ENCODE measurements at places on chromosomes 12 and 14.

DNA sequence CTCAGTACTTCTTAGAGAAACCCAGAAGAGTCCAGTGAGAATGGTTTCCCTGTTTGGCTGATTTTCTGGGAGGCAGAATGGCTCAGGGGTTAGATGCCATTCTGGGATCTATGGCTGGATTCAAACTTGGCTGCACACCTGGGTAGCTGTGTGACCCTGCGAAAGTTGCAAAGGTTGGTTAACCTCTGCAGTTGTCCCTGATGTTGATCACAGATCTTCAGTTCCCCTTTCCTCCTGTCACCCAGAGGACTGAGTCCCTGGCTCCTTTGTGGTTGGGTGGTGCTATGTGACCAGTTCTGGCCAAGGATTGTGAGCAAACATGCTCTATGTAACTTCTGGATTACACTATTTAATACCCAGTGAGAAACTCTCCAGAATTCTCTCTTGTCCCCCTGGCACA is 418.0 kb downstream of the RGS6 start:
- DNase-seq = no peak

GRCh38 chr14:55303125-55303499 is 31.9 kb downstream of the FBXO34 start:
- DNase-seq = no peak

- DNase-seq = no peak
Observed at GRCh38 chr14:53517270-53517960, 364.3 kb upstream of the DDHD1 start.

- DNase-seq = no peak
Observed at GRCh38 chr14:102731101-102731870, 46.0 kb upstream of the TRAF3 start.

DNA sequence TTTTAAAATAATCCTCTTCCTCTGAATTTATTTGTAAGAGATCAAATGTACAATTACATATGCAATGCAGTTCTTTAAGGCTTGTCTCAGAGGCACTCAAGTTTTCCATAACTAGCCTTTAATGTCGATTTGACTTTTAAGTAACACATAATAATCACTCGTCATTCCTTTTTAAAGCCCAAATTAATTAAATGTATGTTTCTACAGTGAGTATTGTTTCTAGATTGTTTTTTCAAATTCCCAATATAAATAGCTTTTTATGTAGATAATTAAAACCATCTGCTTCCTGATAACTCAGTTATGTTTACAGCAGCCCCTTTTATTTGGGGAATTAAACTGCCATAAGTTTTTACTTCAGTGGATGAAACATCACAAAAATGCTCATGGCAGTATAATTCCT is 185.1 kb downstream of the ETNK1 start:
- DNase-seq = no peak

DNA sequence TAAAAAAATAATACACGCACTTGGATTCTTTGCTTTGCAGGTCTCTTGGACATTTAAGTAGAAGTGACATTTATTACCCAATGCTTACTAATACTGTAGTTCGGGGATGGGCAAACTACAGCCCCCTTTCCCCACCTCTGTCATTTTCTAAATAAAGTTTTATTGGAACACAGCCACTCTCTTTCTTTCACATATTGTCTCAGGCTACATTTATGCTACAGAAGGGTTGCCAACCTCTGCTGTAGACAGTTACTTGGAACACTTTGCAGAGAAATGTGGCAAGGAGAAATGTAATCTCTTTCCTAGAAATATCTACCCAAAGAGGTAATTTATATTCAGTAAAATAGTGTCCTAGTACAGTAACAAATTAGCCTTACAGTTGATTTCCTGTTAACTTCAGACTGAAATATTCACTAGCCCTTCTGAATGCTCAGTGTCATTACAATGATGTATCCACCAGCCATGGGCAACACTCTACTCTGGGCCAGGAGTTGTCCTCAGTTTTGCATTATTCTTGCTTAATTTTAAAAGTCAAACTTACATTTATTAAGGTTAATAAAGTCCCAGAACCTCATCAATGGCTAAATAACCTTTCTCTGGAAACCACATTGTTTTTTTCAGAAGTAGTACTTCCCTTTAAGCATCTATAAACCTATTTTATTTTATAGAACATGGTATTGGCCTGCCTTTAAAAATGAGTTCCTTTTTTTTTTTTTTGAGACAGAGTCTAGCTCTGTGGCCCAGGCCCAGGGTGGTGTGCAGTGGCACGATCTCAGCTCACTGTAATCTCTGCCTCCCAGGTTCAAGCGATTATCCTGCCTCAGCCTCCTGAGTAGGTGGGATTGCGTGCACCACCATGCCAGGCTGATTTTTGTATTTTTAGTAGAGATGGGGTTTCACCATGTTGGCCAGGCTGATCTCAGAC is 269.6 kb upstream of the AMIGO2 start:
- DNase-seq = no peak

GRCh38 chr12:23847857-23848256 is 101.6 kb downstream of the SOX5 start:
- no peak for DNase-seq

GRCh38 chr14:90382491-90383125 is 14.2 kb upstream of the CALM1 start:
- peak; percentile 75 for DNase-seq

- DNase-seq = no peak
Observed at GRCh38 chr12:124910561-124911478, 3.6 kb downstream of the UBC start.

DNA sequence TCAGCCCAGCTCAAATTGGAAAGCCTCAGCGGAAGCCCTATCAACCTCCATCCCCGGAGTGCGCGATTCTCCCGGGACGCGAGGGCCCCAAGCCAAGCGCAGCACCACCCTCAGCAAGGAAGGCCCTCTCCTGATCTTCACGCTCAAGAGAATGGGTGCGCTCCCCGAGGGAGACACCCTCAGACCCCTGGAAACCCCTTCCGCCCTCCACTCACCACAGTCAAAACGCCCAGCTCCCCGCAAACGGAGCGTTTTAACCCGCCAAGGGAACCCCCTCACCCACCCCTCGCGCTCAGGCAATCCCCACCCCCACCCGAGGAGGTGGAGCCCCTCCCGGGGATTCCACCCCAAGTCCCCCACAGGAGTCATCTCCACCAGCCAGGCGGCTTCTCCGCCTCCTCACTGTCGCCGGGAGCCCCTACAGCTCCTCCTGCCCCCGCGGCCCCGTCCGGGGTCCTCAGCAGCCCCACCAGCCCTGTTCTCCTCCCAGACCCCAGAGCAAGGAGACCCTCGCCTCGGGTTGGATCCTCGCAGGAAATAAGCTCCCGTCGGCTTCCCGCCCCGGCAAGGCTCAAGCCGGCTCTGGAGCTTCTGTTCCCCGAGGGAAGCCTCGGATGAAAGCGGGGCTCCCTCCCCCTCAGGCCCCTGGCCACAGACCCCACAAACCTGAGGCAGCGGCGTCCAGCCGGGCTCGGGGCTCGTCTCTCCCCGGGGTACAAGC is 507 bp downstream of the BAZ2A start:
- DNase-seq = peak; percentile 27

DNA sequence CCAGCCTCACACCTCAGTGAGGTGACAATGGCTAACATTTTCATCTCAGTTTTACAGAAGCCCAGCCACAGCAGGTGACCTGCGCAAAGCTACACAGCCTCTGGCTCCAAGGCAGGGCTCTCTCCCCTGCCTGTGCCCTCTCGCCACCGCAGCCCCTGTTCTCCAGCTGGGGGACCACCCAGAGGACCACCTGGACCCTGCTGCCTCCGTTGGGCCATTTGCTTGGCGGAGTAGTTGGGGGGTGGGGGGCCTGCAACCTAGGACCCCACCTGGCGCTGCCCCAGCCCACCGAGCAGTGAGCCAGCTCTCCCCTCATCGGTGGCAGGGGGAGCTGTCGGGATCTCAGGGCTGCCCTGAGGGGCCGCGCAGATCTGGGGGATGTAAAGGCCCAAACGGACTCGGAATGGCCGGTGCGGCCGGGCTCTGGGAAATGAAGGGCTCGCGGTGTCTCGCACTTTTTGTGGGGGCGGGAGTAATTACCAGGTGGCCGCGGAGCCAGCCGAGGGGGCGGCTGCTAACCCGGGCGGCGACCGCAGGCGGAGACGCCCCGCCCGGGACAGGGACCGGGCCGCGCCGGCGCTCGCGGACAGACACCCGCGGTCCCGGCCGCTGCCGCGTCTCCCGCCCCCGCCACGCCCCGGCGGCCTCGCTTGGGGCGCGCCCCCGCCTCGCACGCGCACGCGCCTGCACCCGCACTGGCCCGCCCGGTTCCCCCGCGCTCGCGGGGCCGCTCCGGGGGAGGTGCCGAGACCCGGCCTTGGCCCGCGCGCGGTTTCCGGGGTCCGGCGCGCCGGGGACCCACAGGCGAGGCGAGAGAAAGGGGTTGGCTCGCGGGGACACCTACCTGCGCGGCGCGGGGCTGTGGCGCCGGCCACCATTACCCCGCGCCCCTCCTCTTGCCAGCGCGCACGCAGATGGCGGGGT is 8.6 kb upstream of the GPR68 start:
- DNase-seq = peak; percentile 54

DNA sequence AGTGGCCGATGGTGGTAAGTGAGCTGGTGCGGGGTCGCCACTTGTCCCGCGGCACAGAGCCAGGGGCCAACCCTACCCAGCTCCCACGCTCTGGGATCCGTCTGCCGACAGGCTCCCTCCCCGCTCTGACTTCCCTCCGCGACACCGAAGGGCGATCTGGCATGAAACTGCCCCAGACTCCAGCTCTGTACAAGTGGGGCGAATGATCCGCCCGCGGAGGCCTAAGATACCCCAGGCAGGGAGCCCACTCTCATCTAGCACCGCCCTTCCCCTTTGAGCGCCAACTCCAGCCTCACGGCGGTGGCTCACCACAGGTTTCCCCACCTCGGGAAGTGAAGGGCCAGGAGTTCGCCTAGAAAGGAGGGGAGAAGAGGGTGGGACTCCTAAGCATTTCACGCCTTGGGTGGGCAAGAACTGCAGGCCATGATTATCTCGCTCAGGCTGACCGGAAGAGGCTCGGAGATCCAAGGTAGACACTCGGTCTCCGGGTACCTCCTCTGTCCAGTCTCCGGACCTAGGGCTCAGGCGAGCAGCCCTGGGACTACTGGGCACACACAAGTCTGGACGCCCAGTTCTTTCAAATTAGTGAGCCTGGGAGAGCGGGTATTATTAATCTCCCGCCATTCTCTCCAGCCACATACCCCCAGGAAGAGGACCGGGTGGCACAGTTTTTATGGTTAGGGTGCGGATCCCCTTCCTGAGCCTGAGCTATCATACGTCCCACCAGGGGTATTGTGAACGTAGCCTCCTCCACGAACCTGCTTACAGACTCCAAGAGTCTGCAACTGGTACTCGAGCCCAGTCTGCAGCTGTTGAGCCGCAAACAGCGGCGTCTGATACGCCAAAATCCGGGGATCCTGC is 849 bp downstream of the WNT1 start:
- DNase-seq = no peak

GRCh38 chr14:94839348-94839747 is 69.4 kb upstream of the GSC start:
- DNase-seq = no peak

DNA sequence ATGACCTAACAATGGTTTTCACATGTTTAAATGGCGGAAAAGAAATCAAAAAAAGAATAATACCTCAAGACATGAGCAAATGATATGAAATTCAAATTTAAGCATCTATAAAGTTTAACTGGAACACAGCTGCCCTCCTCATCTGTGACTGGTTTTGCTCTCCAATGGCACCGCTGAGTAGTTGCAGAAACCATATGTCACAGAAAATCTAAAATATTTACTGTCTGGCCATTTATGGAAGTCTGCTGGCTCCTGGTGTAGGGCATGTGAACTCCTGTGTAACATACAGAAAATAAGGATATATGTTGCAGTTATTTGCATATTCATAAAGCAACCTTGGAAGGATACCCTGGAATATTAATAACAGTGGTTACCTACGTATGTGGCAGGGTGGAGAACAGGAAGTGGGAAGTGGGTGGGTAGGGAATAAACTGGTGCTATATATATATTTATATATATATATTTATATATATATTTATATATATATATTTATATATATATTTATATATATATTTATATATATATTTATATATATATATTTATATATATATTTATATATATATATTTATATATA is 48.4 kb downstream of the LTBP2 start:
- DNase-seq = no peak

DNA sequence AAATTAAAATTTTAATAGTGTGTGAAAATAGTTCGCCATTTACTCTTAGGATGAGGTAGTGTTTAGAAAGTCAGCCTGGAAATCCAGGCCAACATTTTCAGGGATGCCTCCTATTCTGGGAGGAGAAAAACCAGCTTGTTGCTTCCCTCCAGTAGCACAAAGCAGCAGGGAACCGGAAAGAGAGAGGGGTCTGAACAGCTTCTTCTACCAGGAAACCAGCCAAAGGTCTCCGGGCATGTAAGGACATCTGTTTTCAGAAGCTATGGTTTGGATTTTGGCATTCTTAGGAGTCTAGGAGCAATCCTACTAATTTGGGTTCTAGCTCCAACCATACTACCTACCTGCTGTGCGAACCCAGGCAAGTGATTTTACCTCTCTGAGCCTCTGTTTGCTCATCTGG is 85.3 kb downstream of the DPF3 start:
- no peak for DNase-seq

GRCh38 chr12:95462081-95462480 is 11.9 kb upstream of the METAP2 start:
- DNase-seq = no peak

GRCh38 chr12:66066137-66066928 is 64.2 kb downstream of the LLPH start:
- DNase-seq = no peak

- DNase-seq = no peak
Observed at GRCh38 chr14:94374749-94375260, 13.6 kb downstream of the SERPINA1 start.

DNA sequence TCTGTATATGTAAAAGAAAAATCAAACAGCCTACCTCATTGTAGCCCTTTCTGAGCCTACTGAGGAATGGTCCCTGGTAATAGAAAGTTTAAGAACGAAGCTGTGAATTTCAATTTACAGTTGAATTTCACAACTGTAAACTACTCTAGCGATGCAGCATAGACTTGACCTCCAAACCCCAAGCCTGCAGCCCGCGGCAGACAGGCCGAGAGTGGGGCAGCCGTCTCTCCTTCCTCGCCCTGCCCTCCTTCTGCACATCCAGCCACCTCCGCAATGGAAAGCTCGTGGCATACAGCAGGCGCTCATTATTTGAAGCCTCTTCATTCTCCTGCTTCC is 15.3 kb downstream of the RNASE2 start:
- no peak for DNase-seq

DNA sequence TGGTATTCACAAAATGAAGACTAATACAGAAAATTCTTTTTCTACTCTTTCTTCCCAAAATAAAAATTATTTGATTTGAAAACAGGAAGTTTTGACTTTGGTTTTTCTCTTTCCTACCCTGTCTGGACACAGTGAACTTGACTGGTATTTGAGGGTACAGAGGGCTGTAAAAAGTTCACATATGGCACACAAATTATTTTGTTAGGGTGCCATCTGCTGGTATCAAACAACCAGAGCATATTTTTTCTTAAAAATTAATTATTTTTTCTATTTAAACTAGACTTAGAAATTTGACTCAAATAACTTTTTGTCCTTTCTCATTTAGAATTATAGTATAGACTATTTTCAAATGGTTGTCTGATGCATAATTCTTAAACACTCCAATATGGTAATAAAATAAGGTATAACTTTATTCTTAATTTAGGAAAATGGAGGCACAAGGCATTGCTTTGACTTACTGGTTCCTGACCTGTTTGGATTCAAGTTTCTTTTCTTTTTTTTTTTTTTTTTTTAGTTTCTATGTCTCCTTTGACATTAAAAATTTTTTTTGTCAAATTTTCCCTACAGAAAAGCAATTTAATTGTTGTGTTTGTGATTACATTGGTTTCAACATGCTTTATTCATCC is 390.6 kb downstream of the PRKD1 start:
- DNase-seq = no peak

All from CD8-positive, alpha-beta memory T cell (primary cell).